ENCODE measurements at places on chromosomes 11 and 22.

DNA sequence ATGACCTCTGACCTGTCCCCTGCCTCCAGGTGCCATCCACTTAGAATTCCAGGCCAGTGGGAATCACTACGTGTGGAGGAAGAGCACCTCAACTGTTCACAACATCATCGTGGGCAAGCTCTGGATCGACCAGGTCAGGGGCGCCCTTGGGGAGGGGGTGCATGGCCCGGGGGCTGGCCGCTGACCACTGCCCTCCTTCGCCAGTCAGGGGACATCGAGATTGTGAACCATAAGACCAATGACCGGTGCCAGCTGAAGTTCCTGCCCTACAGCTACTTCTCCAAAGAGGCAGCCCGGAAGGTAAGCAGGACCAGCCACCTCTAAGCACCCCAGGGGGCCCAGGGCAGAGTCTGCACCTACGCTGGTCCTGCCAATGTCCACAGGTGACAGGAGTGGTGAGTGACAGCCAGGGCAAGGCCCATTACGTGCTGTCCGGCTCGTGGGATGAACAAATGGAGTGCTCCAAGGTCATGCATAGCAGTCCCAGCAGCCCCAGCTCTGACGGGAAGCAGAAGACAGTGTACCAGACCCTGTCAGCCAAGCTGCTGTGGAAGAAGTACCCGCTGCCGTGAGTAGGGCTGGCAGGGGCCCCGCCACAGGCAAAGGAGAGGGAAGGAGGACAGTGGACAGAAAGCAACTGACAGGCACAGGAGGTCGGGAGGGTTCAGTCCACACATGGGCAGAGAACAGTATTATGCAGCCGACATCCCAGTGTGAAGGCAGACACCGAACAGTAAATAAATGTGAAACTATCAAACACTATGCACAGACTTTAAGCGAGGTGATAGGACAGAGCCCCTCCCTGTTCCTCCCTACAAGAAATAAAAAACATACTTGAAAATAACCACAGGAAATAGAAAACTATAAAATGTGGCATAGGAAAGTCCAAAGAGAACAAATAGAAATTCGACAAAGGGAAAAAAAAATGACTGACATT is 74.9 kb downstream of the MORC2 start:
- no peak for DNase-seq

DNA sequence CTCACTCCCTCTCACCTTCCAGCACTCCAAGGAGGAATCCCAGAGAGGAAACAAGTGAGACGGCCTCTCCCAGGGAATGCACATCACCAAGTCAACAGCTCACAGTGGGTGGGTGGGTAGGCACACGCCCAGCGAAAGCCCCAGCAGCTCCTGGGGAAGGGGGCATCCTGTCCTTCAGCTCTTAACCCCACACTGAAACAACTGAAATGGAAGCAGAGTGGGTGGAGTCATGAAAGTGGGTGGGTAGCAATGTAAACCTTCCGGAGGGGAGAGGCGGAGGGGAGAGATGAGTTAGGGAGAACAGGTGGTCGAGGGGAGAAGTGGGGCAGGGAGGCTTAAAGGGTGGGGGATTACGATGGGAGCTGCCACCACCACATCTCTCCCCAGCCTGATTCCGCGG is 5.4 kb downstream of the MCHR1 start:
- DNase-seq: no peak

DNA sequence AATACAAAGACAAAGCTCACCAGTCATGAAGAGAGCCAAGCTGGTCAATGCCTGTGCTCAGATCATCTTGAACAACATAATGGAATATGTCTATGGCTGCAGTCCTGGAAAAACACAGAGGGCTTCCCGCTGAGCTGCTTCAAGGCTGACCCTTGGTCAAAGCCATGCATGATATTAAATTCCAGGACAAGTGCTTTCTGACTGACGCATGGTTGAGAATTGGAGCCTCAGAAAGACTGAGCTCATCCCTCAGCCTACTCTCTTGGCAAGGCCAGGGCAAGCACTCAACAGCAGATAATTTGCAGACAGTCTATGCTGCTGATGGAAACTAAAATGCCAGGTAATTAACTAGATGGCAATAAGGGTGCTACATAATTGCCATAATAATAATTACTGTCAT is 89.2 kb downstream of the GALNT18 start:
- DNase-seq: no peak

GRCh38 chr11:35893796-35894475 is 49.9 kb upstream of the LDLRAD3 start:
- peak; percentile 21 for DNase-seq

GRCh38 chr22:48251629-48252028 is 1489.2 kb downstream of the TBC1D22A start:
- DNase-seq: no peak

DNA sequence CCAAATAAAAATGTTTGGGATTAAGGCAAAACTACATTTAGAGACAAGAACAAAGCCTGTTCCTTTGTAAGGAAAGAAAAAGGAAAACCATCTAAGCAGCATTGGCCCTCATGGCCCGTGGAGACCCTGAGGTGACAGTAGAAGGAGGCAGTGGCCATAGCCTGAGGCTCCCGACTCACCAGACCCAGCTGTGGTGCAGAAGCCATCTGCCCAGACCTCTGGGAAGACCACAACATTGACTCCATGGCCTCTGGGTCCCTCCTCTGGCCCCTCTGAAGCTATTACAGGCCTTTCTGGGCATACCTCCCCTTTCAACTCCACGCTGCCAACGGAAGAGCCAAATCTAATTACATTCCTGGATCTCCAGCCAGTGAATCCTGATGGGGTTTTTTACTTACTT is 6.4 kb downstream of the PRAME start:
- DNase-seq: no peak

GRCh38 chr11:64875369-64876228 is 2.8 kb downstream of the EHD1 start:
- no peak for DNase-seq

- no peak for DNase-seq
These were observed 72.0 kb downstream of the FLI1 start for GRCh38 chr11:128765571-128766549.

- DNase-seq: no peak
These were observed 79.9 kb downstream of the NAV2 start for GRCh38 chr11:19792510-19792909.

DNA sequence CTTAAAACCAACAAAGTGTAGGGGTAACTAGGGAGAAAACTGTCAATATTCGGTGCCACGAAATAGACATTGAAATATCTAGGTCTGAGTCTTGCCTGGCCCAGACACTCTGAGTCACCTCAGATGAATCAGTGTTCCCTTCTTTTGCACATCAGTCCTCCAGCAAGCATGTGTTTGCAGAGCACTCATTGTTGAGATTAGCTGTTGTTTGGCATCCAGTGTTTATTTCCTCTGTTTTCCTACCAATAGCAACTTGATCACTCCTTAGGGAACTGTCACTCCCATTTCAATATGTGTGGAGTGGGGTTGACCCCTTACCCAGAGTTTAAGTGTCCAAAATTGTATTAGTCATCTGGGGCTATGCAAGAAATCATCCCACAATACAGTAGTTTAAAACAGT is 4.7 kb upstream of the ASCC2 start:
- peak; percentile 30 for DNase-seq

- no peak for DNase-seq
These were observed 113.1 kb downstream of the SPATA19 start for GRCh38 chr11:133732109-133732674.

- DNase-seq: no peak
These were observed 4.4 kb downstream of the TSPO start for GRCh38 chr22:43155789-43156188.
